ENCODE measurements at places on chromosomes 13 and 19.
A peak's percentile ranks its signal among the peaks of the same experiment; 100 is the strongest.

DNA sequence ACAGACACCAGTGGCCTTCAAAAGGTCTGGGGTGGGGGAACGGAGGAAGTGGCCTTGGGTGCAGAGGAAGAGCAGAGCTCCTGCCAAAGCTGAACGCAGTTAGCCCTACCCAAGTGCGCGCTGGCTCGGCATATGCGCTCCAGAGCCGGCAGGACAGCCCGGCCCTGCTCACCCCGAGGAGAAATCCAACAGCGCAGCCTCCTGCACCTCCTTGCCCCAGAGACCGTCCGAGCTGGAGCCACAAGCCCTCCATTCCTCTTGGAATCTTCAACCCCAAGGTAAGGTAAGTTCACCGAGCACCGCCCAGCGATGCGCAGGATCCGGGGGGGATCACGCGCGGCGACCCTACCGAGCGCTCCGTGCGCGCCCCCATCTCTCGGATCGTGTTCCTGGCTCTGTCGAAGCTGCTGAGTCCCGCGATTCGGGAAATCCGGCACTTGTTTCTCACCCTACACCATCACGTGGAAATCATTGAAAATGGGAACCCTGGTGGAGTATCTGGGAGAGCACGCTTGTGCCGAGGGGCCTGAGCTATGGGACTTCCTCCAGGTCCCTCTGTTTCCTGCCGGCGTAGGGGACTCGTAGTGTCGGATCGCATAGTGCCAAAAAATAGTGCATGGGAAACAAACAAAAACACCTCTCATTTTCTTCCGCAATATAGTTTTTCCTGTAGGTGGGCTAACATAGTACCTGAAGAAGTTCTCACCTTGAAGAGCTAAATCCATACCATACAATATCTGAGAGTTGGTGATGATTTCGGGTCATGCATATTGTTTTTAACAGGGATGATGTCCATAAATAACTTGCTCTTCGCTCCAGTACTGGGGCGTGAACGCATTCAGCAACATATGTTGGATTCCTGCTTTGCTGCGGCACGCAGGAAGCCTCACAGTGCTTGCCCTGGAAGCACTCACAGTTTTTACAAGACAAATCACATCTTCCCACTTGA is 9.3 kb downstream of the PDX1 start:
- DNase-seq: no peak

GRCh38 chr13:113969311-113969972 is 4.4 kb downstream of the C13orf46 start:
- DNase-seq: no peak

DNA sequence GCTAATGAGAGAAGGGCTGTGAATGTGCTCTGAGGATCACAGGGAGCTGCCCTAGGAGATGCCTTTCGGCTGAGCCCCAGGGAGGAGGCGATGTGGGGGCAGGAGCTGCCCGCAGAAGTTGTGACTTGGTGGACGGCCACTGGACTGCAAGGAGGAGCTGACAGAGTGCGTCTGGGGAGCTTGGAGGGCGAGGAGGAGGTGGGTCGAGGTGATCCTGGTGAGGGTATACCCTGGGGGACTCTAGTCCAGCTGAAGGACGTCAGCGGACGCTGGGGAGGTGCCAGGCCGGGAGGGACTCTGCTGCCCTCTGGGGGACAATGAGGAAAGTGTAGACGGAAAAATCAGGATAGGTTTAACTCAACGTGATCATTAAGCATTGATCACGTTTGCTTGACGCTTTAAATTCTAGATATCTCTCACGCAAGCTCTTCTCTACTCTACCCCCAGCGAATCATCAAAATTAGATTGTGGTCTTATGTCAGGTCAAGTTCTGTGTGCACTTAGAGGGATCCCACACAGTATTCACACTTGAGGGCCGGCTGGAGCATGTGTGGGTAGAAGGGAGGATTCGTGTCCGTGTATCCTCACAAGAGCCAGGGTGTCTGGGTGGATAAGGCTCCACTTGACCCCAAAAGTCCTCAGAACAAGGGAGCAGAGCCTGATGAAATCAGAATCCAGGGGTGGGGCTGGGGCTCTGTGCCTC is 3.3 kb upstream of the CEACAM7 start:
- DNase-seq: peak; percentile 7

DNA sequence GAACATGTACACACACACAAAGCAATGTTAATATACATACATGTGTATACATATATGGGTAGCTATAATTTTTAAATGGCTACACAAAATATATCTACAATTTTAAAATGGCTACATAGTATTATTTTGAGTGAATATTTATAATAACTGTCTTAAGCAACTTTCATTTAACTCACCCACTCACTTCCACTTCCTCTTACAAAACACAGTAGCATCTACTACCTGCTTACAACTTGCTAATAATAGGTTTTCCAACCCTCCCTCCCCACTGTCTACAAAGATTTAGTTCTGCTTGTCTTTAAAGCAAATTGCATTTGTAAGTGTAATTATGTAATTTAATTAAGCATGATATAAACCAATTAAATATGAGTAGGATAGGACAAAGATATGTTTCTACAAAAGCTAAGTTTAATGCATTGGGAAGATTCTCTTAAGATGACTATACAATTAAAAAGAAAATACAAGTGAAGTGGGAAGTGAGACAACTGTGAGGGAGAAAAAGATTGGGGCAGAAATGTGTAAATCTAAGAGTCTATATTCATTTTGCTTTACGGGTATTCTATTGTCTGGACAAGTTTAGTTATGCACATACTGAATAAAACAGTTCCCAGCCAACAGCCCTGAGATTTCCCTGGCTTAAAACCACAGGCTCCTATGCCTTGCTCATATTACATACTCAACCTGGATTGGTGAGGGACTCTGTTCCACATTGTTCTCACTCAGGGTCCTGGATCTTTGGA is 583.1 kb downstream of the EFNB2 start:
- DNase-seq: no peak

DNA sequence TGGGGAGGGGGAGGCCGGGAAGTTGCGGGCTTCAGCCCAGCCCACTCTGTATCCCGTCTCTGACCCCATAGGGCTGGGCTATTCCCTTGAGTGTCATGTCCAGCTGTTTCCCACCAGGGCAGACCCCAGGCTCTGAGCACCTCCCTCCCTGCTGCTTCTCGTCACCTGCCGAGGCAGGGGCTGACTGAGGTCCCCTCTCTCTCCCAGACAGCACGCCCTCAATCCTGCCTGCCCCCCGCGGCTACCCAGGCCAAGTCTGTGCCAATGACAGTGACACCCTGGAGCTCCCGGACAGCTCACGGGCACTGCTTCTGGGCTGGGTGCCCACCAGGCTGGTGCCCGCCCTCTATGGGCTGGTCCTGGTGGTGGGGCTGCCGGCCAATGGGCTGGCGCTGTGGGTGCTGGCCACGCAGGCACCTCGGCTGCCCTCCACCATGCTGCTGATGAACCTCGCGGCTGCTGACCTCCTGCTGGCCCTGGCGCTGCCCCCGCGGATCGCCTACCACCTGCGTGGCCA is 625 bp downstream of the F2RL3 start:
- no peak for DNase-seq

GRCh38 chr13:76928456-76928855 is 19.9 kb upstream of the ACOD1 start:
- no peak for DNase-seq

DNA sequence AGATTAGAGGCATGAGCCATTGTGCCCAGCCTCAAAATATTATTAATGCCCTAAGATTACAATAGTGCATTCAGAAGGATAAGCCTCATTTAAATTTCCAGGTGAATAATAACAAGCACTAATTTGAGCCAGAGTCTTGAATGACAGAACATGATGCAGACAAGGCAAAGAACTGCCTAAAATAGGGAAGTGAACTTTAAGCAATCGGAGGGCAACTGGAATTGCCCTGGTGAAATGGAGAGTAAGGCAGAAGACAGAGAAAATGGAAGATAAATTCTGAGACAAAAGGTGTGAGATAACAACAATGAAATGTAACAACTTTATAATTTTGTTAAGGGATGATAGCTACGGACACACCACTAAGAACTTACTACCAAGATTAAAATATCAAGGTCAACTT is 199.9 kb downstream of the DIAPH3 start:
- no peak for DNase-seq

GRCh38 chr13:100589178-100589725 is 663 bp upstream of the GGACT start:
- no peak for DNase-seq

DNA sequence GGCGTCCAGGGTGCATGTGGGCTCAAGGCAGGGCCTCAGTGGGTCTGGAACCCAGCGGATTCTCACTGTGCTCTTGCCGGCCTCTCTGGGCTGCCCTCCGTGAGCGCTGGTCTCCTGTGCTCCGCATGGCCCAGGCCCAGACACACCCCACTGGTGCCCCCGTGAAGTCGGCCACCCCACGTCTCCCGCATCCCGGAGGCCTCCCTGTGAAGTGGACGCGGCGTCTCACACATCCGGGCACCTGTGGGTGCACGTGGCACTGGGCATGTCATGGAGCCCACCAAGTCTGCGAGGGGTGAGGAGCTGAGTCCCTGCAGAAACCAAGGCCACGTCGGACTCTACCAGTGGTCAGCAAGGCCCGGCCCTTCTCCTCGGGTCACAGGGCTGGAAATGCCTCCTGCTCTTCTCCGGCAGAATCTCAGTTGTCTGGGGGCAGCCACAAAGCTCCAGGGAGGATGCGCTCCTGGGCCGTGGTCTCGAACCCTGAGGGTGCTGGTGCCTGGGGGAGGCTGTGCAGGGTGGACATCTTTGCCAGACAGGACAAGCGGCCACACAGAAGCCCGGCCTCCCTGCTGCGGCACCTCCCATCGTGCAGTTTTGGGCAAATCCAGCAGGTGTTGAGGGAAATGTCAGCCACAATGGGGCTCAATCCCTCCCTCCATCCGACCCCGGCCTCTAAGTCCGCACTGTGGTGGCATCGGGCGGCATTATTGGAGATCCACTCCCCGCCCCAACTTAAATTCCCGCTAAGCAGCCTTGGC is 2.2 kb downstream of the C13orf46 start:
- DNase-seq: no peak

GRCh38 chr19:3986260-3987041 is 1.2 kb upstream of the EEF2 start:
- DNase-seq: peak; percentile 82

- DNase-seq: no peak
These were observed 12.7 kb downstream of the FOXO1 start for GRCh38 chr13:40653527-40654318.

GRCh38 chr13:88248393-88248792 is 577.2 kb downstream of the SLITRK5 start:
- no peak for DNase-seq

- DNase-seq: no peak
These were observed 31.3 kb upstream of the GTF3A start for GRCh38 chr13:27393101-27393500.

DNA sequence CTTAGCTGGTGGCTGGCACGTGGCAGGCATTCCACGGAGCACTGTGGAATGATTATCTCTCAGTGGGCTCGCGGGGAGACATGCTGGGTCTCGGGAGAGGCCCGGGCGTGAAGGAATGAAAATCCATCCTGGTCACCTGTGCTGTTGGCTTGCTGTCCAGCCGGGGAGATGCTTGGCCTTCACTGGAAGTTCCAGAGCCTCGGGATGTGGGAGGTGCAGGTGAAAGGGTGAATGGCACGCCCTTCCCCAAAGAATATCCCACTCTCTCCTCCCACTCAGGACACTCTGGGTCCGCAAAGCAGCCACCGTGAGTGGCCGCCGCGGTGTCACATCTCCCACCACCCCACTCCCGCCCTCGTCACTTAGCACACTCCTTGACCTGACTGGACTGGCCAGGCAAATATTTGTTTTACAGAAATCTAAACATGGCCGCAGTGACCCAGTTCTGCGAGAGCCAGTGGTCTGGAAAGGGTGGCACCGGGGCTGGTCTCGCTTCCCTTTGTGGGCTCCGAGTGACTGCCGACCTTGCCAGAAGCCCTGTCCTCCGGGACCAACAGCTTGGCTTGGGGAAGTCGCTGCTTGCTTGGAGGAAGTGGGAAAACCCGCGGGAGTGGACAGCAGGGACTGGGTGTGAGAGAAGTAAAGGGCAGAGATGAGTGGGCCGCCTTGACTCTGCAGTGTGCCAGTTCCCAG is 8.0 kb downstream of the DPP9 start:
- DNase-seq: no peak

DNA sequence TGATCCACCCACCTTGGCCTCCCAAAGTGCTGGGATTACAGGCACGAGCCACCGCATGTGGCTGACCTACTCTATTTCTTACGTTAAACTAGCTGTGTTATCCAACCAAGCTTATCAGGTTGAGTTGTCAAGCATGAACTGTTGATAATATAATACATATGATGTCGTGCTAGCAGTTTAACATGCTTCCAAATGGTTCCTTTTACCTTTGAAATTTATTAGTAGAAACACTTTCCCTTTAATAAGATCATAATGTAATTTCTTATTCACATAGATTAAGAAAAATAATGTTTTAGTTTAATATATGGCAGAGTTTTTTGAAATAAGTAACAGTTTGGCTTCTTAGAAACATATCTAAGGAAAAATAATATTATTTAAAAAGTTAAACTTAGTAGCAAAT is 34.4 kb upstream of the VWA8 start:
- DNase-seq: no peak

DNA sequence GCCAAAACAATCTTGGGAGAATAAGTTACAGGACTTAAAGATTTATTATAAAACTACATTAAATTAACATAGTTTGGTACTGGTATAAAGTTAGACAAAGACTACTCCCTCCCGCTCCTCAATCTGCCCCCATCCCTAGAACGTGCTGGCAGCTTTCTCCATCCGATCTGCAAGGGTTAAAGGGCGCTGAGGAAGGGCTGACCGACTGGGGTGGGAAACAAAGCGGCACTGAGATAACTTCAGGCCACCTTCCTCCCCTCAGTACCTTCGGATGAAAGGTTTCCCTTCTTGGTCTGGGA is 790 bp upstream of the SUGT1 start:
- no peak for DNase-seq

- DNase-seq: no peak
These were observed 24.0 kb downstream of the STARD13 start for GRCh38 chr13:33261387-33262061.

DNA sequence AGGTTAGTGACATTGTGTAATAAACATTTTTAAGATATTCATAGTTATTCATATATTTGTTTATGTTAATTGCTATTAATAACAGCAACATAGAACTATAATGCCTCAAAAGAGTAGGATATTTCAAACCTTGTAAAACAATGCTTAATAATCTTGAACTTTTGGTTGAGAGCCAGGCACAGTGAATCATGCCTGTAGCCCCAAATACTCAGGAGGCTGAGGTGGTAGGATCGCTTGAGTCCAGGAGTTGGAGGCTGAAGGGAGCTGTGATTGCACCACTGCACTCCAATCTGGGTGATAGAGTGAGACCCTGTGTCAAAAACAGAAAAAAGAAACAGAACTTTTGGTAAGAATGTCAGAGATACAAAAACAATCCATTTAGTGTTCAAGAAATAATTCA is 213.9 kb upstream of the SLITRK1 start:
- DNase-seq: peak; percentile 4

Measured in fibroblast of skin of scalp (primary cell).